ENCODE measurements at places on chromosomes 4 and X. TPM values are rescaled to one million over a fixed set of nuclear protein-coding genes. Genes with fewer than 3 reads are reported as not detected.

The NAA11 gene
- total RNA-seq = not detected

The UCP1 gene
- not detected for total RNA-seq

The KDR gene
- total RNA-seq = under 0.01 TPM

The GAR1 gene
- total RNA-seq = 6.8 TPM

The DKK2 gene
- total RNA-seq = not detected

The CENPE gene
- 1.3 TPM for total RNA-seq

The MND1 gene
- 1.3 TPM for total RNA-seq

The SLC7A11 gene
- 126 TPM for total RNA-seq

The AFM gene
- not detected for total RNA-seq
